ENCODE measurements at places on chromosomes 13 and 19.

GRCh38 chr13:113920606-113921286 lies 53.1 kb downstream of the C13orf46 start:
- DNase-seq: no peak

DNA sequence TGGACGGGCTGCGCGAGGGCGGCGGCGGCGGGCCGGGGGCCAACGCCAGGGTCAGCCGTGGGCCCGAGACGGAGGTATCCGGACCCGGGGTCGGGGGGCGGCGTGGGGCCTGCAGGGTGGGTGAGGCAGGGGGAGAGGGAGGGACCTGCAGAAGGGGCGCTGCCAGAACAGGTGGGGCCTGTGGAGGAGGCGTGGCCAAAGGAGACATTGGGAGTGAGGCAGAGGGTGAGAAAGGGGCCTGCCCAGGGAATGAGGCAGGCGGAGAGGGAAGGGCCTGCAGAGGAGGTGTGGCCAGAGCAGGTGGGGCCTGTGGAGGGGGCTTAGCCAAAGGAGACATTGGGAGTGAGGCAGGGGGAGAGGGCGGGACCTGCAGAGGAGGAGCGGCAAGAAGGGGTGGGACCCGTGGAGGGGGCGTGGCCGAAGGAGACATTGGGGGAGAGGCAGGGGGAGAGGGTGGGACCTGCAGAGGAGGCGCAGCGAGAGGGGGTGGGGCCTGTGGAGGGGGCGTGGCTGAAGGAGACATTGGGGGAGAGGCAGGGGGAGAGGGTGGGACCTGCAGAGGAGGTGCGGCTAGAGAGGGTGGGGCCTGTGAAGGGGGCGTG lies 4.2 kb downstream of the PRR36 start:
- DNase-seq: no peak

DNA sequence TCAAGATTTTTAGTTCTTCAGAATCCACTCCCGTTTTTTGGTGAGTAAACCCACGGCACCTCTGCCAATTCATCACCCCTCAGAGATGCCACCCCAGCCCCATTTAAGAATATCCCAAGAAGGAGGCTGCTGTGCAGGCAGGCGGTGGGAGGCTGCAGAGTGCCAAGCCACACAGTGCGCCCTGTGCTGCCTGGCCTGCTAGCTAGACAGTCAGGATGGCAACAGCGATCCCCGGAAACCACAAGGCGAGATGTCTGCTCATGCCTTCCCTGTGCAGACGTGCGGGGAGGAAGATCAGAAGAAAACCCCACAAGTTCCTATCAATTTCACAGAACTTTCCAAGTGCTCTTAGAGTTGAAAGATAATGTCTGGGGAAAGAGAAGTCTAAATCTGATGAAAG lies 64.8 kb upstream of the GPR183 start:
- no peak for DNase-seq

DNA sequence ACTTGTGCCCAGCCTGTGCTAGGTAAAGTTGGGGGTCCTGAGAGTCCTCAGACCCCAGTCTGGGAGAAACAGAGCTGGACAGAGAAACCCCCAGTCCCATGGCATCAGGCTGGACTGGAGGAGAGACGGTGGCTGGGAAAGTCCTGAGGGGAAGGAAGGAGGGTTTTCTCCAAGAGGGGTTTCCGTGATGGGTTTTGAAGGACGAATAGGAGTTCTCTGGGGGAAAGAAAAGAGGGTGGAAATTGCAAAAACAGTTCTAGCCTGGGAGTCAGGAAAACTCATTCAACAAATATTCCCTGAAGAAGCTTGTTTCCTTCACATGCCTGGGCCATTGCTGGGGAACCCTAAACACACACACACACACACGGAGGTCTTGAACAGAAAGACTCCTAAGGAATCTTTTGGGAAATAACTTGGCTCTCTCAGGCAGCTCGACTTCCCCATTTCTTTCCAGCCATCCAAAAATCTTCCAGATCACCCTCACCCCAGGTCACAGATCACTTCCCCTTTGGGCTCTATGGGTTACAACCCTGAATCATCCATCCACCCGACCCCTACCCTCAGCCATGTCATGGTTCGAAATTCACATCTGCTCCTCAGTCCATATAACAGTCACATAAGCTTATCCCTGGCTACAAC lies 47.5 kb downstream of the COLGALT1 start:
- no peak for DNase-seq

GRCh38 chr19:17081672-17082630 lies 6.4 kb downstream of the MYO9B start:
- no peak for DNase-seq

GRCh38 chr13:31037874-31038500 lies 105.5 kb downstream of the TEX26 start:
- no peak for DNase-seq

GRCh38 chr19:44878120-44878865 lies 12.8 kb upstream of the TOMM40 start:
- no peak for DNase-seq

DNA sequence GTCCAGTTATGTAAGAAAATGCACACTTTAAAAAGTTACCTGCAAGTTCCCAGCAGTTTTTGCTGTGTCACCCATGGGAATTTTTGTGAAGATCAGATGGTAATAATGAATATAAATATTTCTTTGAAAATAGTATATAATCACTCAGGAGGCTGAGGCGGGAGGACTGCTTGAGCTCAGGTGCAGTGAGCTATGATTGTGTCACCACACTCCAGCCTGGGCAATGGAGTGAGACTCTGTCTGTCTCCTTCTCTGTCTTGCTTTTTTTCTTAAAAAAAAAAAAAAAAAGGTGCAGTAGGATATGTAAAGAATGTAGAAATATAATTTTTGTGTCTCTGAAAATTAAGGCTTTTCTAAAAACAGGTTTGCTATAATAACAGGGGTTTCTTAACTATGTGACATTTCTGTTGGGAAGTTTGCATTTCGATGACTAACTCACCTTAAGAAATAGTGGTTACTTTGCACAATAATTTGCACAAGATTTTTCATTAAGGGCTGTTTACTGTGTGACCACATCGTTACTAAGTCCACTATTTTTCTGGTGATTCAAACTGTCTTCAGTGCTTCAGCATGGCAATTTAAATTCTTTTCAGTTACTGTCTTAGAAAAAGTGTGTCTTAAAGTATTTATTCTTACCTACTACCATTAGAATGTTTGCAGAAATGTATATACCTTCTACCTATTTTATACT lies 37.3 kb downstream of the DNAJC3 start:
- no peak for DNase-seq
